Pulmonary artery endothelial cell (primary cell): ENCODE measurements at places on chromosomes 11 and 22. TPM values are rescaled to one million over a fixed set of nuclear protein-coding genes. Genes with fewer than 3 reads are reported as not detected.

DNA sequence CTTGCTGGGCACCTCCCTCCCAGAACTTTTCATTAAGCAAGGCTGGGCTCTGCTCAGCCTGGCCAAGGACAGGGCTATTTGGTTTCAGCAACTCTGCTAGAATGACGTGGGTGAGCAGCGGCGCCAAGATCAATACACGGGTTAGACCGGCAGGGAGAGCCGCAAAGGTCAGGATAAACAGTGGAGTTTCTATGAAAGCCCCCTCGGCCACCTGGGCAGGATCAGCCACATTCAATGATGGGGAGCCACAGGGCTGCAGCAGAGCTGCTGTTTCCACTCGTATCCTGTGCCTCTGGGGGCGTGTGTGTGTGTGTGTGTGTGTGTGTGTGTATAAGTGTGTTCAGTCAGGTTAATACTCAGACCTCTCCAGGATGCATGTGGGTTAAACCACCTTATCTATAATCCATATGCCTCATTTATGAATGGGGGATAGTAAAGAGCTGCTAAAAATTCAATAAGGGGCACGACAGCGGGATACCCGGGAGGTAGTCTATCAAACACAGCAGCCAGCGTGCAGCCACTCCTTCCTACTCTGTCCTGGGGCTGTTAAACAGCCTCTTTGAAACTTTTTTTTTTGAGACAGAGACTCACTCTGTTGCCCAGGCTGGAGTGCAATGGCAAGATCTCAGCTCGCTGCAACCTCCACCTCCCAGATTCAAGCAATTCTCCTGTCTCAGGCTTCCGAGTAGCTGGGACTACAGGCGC, 34.8 kb downstream of the MYH9 start:
- DNase-seq = no peak

DNA sequence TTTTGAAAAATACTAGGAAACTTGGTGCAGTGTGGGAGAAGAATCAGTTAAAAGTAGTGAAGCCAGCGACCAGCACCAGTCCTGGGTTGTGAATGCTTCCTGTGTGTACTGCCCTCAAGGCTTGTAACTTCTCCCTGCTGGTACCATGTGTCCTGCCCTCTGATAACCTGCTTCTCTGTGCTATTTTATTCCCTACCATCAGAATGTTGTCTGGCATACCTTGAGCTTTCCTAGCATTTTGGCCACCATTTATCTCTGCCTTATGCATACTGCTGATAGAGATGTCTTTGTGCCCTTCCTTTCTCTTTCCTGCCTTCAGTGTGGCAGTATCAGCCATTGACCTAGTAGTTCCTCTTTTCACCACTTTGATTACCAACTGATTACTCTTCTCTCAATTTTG, 2.0 kb downstream of the GTF2H1 start:
- DNase-seq = no peak

DNA sequence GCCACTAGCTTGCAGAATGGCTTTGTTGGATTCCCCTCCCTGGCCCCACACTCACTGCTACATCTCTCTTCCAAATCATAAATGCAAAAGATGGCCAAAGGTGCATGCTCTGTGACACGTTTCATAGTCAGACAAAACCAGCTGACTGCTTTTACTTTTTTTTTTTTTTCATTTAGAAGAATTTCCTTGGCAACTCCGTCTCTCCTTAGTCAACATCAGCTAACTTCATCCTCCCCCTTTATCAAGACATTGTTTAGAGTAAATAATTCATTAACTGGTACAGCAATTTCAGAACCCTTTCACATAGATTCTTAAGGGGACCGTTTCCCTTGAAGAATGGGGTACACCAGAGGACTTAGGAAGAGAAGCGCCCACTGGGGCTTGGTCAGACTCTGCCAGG, 16.0 kb downstream of the KCNQ1OT1 start:
- no peak for DNase-seq

- DNase-seq = no peak
Observed at GRCh38 chr22:29348956-29349355, 33.5 kb upstream of the RASL10A start.

- no peak for DNase-seq
Observed at GRCh38 chr11:2377511-2378443, 667 bp downstream of the CD81 start.

GRCh38 chr11:133046252-133046651, 486.0 kb downstream of the OPCML start:
- DNase-seq = no peak

The IFITM5 gene
- not detected in 2 replicates for total RNA-seq

The DDX25 gene
- total RNA-seq = not detected in 2 replicates

The CCDC188 gene
- total RNA-seq = 4.5 and 10.0 TPM in 2 replicates
